Amniotic epithelial cell (primary cell): ENCODE measurements at places on chromosomes 7 and 10.
A peak's percentile ranks its signal among the peaks of the same experiment; 100 is the strongest.

DNA sequence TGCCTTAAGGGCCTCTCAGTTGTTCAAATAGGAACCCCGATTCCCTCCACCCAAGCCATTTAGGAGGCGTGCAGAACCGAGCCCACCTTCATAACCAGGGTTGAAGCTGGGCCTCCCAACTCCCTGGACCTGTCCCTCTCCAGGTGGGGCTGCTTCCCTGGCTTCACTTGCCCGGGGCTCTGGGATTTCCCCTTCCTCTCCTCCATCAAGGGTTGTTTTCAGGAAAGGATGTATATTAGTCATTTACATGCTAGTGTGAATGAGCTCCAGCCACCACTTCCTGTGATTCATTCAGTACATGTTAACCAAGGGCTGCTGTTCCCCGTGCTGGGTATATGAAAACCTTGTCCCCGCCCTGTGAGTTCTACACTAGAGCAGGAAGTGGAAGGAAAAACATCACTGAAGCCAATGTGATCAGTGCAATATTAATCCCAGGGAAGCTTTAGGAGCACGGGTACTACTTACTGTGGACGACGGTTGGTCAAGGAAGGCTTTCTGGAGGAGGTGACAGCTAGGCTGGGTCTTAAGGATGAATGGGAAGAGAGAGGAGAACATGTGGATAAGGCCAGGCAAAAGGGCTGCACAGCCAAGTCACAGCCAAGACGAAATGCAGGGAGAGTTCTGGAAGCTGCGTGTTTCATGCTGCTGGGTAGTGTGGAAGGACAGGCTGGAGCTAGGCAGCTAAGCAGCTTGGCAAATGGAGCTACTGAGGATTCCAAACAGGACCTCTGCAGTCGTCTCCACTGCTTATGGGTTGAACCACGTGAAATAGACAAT lies 150.1 kb upstream of the SHH start:
- DNase-seq: no peak

DNA sequence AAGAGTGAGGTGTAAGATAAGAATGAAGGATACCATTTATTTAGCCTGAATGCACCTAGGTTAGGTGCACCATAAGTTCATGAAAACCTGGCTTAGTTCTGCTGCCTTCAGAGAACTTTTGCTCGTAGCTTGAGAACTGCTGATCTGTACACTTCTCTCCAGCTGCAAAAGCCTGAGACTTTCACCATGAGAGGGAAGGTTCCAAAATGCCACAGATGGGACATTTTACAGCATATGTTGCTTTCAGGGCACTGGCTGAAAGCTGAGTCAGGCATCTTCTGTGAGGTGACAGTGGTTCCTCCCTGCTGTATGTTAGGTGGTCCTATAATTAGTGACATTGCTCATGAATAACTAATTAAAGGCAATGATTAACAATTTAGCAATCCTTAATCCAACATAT lies 298.3 kb downstream of the GALNT17 start:
- no peak for DNase-seq

GRCh38 chr10:77888356-77888703 lies 38.2 kb downstream of the DLG5 start:
- DNase-seq: no peak

- DNase-seq: no peak
Observed at GRCh38 chr10:66258693-66259092, 667.1 kb upstream of the LRRTM3 start.

- peak; percentile 68 for DNase-seq
Observed at GRCh38 chr7:4830176-4830575, 31.7 kb downstream of the PAPOLB start.

DNA sequence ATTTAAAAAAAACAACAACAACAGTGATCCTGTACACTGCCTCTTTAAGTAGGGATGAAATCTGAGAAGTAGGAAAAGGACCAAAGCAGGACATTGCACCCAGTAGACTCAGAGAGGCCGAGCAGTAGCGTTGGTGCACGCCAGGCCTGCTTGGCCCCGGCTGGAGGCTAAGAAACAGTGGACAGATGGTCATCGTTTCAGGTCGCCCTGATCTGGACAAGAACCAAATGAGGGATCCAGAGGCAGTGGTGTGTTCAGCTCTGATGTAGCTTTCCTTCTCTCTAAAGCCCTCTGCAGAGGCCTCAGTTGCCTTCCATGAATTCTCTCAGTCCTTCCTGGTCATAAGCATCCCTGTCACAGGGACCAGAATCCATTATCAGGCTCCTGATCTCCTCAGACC lies 142.2 kb upstream of the CDCA7L start:
- no peak for DNase-seq

- no peak for DNase-seq
Observed at GRCh38 chr7:68470836-68471435, 1127.3 kb upstream of the AUTS2 start.

DNA sequence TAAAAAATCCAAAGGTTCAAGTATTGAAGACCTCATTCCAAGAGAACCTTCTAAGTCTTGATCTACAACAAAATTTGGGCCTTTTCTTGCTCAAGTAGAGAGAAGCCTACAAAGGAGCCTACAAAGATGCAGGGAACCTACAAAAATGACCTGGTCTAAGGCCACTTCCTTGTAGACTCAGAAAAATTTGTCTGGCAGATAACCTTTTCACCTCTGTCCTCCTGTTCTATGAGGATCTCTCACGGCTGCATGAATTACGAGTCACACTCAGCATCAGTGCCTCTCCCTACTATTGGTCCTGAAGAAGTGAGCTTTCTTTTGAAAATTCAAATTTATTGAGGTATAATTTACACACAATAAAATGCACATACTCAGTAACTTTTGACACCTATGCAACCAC lies 29.3 kb downstream of the CCNJ start:
- peak; percentile 48 for DNase-seq
